ENCODE measurements at places on chromosomes 13 and 19.

- no peak for DNase-seq
Measured at GRCh38 chr19:53878776-53879139, 3.2 kb upstream of the PRKCG start.

DNA sequence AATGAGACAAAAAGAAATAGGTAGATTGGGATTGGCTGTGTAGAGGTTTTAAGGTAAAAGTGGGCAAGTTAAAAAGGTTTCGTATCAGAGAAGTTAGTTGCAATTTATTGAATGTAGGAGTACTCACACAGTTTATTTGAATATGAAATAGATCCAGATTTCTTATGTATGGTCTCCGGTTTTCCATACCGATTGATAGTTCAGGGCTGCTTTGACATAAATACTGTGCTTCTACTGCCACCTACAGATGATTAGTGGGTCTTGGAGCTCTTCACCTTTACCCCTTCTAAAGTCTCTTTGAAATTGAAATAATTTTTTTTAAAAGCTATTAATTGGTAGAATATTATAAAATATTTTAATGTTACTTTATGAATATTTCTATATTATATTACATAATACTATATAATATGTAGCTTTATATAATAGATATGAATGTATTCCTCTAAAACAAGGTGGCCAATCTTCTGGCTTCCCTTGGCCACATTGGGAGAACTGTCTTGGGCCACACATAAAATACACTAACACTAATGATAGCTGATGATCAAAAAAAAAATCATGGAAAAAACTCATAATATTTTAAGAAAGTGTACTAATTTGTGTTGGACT is 7.7 kb upstream of the GPR18 start:
- no peak for DNase-seq

- no peak for DNase-seq
Measured at GRCh38 chr13:29573190-29573589, 22.3 kb downstream of the SLC7A1 start.

GRCh38 chr19:29001597-29002245 is 211.2 kb downstream of the UQCRFS1 start:
- DNase-seq = no peak

- no peak for DNase-seq
Measured at GRCh38 chr19:14511229-14511593, 7.0 kb downstream of the DNAJB1 start.

DNA sequence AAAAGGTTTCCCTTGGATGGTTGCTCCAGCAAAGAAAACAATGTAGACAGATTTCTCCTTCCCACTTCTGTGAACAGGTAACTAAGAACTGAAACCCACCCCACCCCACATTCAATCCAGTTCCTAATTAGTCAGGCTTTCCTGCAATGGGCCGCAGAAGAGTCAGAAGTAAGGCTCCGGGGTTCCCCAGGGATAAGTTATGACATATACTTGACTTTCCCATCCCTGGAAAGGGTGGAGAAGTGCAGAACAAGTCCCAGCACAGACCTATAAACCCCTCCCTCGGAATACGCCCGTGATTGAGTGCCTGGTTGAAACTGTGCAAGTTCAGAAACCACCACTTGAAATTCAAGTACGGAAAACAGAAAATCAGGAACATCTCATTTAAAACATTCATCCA is 24.9 kb downstream of the RCBTB2 start:
- no peak for DNase-seq

DNA sequence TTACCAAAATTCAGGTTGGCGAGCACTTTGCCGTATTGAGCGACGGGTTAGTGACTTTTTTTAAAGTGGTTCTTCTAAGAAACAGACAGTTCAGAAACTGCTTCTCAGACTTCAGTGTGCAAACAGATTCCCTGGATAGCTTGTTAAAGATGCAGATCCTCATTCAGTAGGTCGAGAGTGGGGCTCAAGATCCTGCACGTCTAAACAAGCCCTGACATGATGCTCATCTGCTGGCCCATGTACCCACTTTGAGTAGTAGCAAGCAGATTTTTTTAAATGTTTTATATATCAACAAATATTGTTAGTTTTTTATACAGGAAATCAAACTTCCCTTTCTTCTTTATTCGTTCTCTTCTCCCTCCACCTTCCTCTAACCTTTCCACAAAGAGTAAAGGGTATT is 7.3 kb downstream of the METTL21C start:
- DNase-seq = no peak

DNA sequence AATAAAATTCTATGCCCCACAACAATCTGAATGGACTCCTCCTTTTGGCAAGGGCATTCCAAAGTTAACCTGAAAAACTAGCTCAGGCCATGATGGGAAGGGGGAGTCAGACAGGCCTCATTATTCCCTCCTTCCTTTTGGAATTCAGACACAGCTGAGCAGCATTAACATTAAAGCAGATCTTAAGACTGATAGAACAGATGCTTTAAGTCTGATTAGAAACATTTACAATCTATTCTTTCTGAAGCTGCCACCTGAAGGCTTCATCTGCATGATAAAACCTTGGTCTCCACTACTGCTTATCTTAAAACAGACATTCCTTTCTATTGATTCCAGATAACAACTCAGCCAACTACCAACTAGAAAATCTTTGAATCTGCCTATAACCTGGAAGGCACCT is 98.9 kb downstream of the UGGT2 start:
- DNase-seq = no peak

GRCh38 chr19:29712744-29713516 is 2.1 kb downstream of the C19orf12 start:
- no peak for DNase-seq

DNA sequence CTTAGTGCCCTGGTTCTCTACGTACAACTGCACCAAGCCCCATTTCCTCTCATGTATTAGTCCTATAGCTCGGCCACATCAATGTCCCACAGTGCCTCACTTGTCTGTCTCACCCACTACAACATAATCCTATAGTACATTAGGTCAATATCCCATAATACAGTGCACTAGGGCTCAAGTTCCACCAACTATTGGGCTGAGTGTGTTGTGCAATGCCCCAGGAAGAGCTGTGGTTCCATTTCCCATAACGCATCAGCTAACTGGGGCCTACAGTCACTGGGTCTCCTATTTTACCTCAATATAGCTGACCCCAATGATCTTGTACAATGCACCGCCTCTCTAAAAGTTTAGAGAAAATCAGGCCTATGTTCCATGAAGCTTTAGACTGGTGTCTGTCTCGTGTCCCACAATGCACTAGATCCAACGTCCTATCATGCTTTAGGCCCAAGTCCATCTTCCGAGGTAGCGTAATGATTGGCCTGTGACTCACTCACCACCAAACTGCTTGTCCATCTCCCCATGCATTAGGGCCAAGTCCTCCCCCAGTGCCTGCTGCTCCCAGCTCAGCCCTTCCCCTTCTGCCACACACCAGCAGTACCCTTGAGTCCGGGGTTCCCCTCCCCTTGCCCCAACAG is 21.8 kb downstream of the TSKS start:
- DNase-seq = no peak

- DNase-seq = no peak
Measured at GRCh38 chr13:43564952-43565351, 221.8 kb downstream of the ENOX1 start.

DNA sequence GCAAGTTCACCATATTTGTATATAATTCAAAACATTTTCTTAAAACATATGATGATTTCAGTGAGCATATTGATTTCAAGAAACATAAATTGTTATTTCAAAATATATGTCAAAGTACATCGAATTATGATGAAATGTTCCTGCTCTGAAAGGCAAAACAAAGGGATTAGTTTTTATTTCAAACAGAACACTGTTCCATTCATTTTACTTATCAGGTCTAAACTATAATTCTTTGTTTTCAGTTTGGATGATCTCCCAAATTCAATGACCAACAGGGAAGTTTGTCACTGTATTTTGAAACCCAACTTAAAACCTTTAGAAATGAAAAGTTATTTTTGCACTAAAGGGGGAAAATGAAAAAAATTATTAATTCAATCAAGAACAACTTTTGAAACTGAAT is 610.2 kb downstream of the SLITRK1 start:
- no peak for DNase-seq

DNA sequence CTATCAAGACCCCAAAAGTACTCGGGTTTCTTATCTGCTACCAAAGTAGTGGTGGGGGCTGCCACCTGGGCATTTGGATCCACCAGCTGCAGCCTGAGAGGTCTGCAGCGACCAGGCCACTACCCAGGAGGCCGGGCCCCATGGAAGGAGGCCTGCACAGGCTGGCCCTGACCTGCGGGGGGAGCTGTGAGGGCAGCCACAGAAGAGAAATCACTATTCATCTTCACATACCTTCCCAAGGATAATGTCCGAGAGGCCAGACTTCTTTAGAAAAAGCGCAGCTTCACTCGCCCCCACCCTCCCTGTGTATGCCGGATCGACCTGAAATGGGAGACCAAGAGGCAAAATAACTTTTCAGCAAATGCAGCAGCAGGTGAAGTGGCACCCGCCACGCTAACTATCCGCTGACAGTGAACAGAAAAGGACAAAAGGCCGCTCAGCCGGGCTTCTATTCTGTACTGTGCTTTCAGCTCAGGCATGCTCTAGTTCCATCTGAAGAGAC is 30.1 kb downstream of the EPS15L1 start:
- no peak for DNase-seq

GRCh38 chr19:4636151-4636717 is 3.1 kb upstream of the TNFAIP8L1 start:
- no peak for DNase-seq

DNA sequence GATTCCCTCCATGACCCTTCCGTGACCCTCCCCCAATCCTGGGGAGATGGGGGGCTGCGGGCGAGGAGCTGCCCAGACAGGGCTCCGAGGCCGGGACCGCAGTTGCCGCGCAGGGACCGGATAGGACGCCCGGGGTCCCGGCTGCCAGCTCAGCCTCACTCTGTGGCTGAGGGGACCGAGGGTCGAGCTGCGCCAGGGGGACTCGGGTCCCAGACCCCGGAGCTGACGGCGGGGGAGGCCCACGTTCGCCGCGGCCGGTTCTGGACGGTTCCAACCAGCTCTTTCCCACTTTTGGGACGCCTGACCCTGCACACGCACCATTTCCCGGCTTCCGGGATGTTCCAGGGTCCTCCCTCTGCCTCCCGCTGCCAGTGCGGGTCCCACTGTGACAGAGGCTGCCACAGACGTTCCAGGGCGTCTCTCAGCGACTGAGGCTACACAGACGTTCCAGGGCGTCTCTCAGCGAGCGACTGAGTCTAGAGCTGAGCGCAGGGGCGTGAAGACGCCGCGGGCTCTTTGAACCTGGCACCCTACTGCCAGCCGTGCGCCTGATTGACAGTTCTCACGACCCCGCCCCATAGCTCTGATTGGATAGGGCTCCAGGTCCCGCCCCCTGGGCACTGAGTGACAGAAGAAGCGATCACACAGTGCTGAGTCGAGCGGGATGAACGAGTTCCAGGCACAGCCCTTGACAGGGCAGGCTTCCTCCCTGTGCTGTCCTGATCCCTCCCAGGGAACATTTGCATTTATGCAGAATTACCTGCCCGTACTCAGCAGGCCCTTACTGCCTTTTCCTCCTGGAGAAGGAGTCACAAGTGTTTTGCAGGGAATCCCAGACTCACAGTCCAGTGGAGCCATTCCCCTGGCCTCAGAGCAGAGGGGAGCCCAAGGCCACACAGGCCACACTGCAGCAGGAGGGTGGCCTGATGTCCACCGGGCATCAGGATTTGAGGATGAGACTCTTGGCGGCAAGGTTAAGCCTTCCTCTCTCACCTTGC is at the start of gene ZNF563:
Gene ZNF563 (minus strand): TSS at position 472 of the 998 bp plus-strand sequence. CDS start 151 bp downstream, at position 321.
- DNase-seq = peak; percentile 61

- DNase-seq = no peak
Measured at GRCh38 chr19:36051637-36052036, 2.4 kb downstream of the THAP8 start.

DNA sequence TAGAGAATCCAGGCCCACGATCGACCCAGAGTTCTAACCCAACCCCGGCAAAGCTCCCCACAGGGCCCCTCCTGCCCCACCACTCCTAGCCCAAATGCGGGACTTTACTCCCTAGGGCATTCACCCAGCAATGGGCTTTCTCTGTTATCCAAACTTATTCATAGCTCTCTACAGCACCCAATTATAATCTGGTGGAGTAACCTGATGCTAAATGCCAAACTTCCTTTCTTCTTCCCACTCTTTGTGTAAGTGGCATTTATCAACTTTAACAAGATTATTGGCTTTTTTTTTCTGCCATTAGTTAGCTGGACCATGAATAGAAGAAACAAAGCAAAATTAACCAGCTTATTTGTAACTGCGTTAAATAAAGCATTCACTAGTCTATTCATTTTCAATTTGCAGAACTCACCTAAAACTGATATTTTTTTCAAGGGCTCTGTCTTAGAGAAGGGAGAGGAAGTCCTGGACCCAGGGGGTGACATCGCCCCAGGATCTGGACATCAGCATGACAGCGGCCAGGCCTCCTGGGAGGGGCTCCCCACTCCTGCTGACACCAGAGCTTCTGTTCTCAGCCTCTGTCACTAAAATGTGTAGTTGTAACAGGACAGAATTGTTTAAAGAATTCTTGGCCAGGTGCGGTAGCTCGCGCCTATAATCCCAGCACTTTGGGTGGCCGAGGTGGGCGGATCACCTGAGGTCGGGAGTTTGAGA is 1.5 kb downstream of the FAM124A start:
- no peak for DNase-seq

All from non-pigmented ciliary epithelial cell (primary cell).